ENCODE measurements at places on chromosomes 5 and 9.

DNA sequence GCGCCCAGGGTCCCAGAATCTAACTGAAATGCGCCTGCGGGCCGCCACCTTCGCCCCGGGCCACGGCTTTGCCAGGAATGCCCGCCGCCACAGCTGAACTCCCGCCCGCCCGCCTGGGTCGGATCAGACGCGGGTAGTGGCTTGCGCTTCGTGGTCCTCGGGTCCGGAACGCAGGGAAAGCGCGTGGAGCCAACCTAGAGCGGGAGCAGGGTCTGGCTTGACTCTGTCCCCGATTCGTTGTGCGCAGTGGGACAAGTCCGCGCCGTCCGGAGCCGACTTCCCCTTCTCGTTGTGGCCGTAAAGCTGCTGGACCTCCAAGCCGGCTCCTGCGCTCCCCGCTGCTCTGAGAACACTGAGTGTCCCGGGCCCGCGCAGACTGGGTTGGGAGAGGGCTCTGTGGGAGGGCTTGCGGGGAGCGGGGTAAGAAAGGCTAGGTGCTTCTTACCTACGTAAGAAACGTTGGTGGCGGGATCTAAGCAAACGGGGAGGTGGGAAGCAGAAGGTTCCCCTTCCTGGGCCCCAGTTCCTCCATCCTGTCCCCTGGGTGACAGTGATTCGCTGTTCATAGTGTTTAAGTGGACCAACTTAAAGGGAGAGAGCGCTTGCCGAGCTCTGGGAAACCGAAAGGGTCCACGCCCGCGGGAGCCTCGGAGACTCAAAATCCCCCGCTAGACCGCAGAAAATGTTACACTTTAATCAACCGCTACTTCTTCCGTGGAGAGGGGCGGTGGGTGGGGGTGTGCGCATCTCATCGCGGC lies 4.4 kb upstream of the FOXE1 start:
- DNase-seq, result no peak

DNA sequence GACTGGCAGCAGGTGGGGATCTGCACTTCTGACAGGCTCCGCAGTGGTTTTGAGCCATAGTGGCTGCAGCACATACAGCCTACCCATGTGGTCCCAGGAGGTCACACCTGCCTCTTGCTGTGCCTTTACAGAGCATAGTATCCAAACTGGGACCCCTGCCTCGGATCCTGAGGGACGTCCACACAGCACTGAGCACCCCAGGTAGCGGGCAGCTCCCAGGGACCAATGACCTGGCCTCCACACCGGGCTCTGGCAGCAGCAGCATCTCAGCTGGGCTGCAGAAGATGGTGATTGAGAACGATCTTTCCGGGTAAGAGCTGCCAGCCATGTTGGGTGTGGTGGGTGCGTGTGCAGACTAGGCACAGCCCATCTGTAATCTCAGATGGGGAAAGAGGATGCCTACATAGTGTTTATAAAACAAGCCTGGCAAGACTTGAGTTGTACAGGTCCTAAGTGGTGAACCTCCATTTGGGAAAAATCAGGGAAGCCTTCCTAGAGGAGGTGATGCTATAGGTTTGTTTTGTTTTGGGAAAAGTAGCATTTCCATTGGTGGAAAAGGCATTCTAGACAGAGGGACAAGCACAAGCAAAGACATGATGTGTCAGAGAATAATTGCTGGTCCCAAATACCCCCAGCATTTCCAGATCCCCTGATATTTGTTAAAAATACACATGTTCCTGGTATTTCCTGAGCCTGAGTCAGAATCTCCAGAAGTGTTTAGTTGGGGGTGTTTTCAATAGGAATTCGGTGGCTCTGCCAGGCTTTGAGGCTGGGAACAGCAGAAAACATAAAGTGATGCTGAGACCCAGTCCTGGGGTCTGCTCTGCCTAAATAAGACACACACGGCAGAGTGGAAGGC lies 119.2 kb downstream of the DAB2IP start:
- no peak for DNase-seq

- DNase-seq, result no peak
These were observed 2.6 kb downstream of the CEMIP2 start for GRCh38 chr9:71765693-71766092.

GRCh38 chr9:130139251-130139650 lies 33.0 kb upstream of the NCS1 start:
- DNase-seq, result no peak

GRCh38 chr9:134165357-134166315 lies 1.3 kb upstream of the RNU6ATAC start:
- peak; percentile 45 for DNase-seq

DNA sequence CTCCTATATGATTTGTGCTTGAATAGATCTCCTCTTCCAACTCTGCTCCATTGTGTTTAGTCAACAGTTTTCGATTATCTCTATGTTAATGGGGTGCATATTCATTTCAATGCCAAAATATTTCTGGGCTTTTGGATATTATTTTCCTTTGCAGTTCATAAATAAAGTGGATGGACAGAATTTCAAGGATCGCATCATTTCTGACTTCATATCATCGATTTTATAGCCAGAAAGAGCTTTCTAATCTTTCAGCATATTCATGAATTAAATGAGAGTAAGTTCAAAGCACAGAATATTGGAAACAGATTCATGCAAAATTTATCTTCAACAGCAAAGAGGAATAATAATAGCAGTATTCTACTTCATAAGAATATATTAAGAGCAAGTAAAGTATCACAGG lies 60.0 kb upstream of the MINAR2 start:
- no peak for DNase-seq

DNA sequence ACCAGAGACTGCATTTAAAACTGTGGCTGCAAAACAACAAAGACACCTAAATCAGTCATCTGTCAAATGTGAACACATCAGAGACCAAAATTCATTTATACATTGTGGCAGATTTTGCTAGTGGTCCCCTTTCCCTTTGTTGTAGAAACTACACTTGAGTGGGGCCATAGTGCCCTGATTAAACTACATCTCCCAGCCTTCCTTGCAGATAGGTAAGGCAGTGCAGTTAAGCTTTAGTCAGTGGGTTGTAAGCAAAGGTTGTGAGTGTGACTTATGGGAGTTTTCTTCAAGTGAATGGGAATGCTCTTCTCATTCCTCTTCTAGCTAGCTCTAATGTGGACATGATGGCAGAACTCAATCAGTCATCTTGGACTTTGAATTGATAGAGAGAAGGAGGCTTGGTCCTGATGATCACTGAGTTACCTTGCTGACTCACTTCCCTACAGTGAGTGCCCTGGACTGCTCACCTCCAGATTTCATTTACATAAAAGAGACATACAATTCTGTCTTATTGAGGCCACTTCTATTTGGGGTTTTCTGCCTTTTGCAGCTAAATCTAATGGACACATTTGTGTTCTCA lies 35.2 kb upstream of the SPARC start:
- no peak for DNase-seq

Measured in activated CD4-positive, alpha-beta T cell treated with anti-CD3 and anti-CD28 coated beads, Interleukin-2, amount 10 ng/mL, durations not matched to agents 7 days and 5 days (primary cell).